T-cell (primary cell): ENCODE measurements at places on chromosomes 1 and 21. TPM values are rescaled to one million over a fixed set of nuclear protein-coding genes. Genes with fewer than 3 reads are reported as not detected.

DNA sequence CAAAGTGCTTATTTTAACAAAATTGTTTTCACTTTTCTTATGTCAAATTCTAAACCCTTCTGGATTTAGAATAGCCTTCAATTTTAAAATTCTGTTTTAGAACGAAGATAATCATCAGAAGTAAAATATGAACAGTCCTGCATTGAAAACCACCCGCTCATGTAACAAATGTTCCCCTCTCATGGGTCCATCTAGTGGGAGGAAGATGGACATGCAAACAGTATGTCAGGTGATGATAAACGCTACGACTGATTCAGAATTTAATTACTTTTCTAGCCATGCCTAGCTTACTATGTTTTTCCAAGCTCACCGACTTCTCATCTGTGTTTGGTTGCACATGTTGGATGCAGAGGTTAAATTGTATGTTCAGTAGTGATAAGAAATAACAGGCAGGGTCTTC, 23.5 kb downstream of the SOD1 start:
- H3K27me3 ChIP-seq: no peaks in the 10 kb centered on the region
- H3K4me3 ChIP-seq: no peak overlapping the region
- peaks cover 9% of the 10 kb centered on the region for H3K36me3 ChIP-seq
- no peak overlapping the region for H3K27ac ChIP-seq

DNA sequence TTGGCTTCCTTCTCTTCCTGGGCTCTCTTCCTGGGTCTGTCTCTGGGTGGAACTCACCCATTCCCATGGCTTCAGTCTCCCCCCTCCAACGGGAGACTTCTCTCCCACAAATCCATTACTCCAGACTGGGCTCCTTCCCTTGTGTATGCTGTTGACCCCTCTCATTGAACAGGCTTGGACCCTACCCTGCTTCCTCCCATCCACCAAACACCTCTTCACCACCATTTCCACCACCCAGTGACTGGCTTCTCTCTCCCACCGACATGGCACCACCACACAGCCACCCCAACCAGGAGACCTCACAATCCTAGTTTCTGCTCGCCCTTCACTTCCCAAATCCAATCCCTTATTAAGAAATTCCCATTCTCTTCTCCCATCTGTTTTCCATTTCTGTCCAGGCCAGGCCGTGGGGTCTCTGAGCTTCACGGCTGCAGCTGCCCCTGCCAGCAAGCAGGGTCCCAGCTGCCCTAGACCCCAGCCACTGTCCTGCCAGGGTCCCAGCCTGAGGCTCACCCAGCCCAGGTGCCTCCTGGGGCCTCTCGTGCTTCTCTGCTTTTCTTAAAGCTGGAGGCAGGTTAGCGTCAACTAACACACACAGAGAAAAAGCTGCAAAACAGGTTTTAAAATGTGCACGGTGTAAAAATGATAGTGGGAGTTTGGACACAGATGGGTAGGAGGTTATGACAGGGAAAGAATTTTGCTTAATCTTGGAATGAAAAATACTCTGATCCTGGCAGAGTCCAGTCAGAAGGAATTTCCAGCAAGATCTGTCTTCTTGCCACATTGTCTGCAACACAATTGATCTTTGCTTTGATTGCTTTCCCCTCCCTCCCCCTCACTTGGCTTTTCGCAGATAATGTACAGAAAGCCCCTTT, 383.8 kb upstream of the VAMP3 start:
- H3K4me1 ChIP-seq: no peaks in the 10 kb centered on the region
- no peak overlapping the region for H3K27ac ChIP-seq
- H3K4me3 ChIP-seq: no peak overlapping the region
- no peaks in the 10 kb centered on the region for H3K36me3 ChIP-seq
- no peak for DNase-seq

GRCh38 chr1:119984771-119985170, 84.7 kb downstream of the NOTCH2 start:
- no peak overlapping the region for H3K27ac ChIP-seq
- H3K27me3 ChIP-seq: no peaks in the 10 kb centered on the region
- no peak for DNase-seq
- peaks cover 2% of the 10 kb centered on the region for H3K36me3 ChIP-seq

ARL8A gene
- 37.8 TPM for total RNA-seq

KCNE2 gene
- not detected for total RNA-seq
